ENCODE measurements at places on chromosomes 12 and 14. TPM values are rescaled to one million over a fixed set of nuclear protein-coding genes. Genes with fewer than 3 reads are reported as not detected.

The BATF gene
- polyA plus RNA-seq: 8.5 TPM

The ADAM21 gene
- polyA plus RNA-seq: 0.03 TPM

The PCED1B gene
- polyA plus RNA-seq: 3.5 TPM

The KRT6A gene
- 9.1 TPM for polyA plus RNA-seq

The BMP4 gene
- 2.3 TPM for polyA plus RNA-seq

The WSCD2 gene
- polyA plus RNA-seq: 0.22 TPM

The TESPA1 gene
- 0.23 TPM for polyA plus RNA-seq

The KRT80 gene
- polyA plus RNA-seq: 0.19 TPM

The SLC10A1 gene
- not detected for polyA plus RNA-seq

The PPP1R1A gene
- 26.1 TPM for polyA plus RNA-seq

The SCN8A gene
- 0.12 TPM for polyA plus RNA-seq

The ZBTB1 gene
- 21.0 TPM for polyA plus RNA-seq

The USP44 gene
- polyA plus RNA-seq: 0.45 TPM

The ARHGAP9 gene
- 33.6 TPM for polyA plus RNA-seq

The ADSS1 gene
- 12.6 TPM for polyA plus RNA-seq

The ASCL4 gene
- polyA plus RNA-seq: not detected

The SRP54 gene
- polyA plus RNA-seq: 23.0 TPM

The SLC35F4 gene
- 0.03 TPM for polyA plus RNA-seq

The A2M gene
- 41.6 TPM for polyA plus RNA-seq

The ADGRD1 gene
- polyA plus RNA-seq: 3.3 TPM

The POTEG gene
- not detected for polyA plus RNA-seq

The RHNO1 gene
- polyA plus RNA-seq: 4.5 TPM

The NFE2 gene
- 5.3 TPM for polyA plus RNA-seq

The UNC119B gene
- polyA plus RNA-seq: 18.9 TPM

The RHOF gene
- polyA plus RNA-seq: 2.3 TPM

The ING4 gene
- 23.2 TPM for polyA plus RNA-seq

The KLRC1 gene
- 0.12 TPM for polyA plus RNA-seq

The PAWR gene
- 6.7 TPM for polyA plus RNA-seq

The FOXN3 gene
- polyA plus RNA-seq: 9.6 TPM

Data from adipose tissue (tissue), 3 donors.